ENCODE measurements at places on chromosomes 4 and X. TPM values are rescaled to one million over a fixed set of nuclear protein-coding genes. Genes with fewer than 3 reads are reported as not detected.

DNA sequence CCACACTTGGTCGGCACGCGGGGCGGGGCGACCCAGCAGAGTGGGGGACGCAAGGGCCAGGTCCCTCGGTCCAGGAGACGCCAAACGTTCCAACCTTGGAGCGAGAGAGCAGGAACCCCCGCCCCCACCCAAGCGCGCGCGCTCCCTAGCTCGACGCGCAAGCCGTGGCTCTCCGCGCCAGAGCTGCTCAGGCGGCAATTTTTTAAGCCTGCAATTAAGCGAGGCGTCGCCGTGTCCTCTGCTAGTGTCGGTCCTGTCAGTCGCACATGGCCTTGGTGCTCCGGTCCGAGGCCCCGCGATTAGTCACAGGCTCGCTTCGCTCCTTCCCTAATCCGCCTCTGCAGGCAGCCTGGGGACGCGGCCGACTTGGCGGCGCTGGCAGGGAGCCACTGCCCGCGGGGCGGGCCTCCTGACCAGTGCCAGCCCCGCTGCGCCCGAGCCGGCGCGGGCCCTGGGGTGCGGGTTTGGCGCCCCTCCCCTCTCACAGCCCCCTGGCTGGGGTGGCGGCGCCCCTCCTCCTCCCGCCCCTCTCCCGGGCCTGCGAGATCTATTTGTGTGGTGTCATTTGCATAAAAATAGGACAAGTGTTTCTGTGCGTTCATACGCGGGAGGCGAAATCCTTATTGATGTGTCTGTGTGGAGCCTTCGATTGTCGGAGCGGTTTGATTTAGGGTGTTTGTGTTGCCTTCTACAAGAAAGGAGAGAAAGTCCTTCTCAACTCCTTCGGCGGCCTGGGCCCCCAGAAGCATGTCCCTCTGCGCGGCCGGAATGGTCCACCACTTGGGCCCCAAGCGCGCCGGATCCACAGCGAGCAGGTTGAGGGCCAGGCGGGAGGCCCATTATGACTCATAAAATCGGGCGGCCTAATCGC is 9.8 kb upstream of the BCOR start:
- no peak for DNase-seq

- DNase-seq, result peak; percentile 27
Observed at GRCh38 chrX:136847874-136848273, 32.7 kb downstream of the RBMX start.

- DNase-seq, result no peak
Observed at GRCh38 chrX:19579485-19579884, 64.2 kb upstream of the MAP3K15 start.

DNA sequence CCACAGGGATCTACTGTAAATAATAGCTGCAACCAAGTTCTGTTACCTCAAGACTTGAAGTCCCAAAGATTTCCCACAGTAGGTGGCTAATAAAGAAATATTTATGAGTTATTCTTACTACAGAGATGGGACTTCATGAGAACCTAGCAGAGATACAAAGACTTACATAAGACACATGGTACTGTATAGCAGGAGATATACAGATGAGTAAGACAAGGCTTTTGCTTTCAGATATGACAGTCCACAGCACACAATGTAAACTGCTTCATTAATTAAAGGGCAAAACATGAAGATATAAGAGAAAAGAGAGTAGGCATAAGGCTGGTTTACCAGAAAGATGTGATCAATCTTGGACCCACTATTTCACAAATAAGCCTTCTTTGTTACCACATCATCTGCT is 6.6 kb downstream of the ANKRD17 start:
- no peak for DNase-seq

GRCh38 chrX:113512700-113513395 is 672.2 kb upstream of the AMOT start:
- no peak for DNase-seq

DNA sequence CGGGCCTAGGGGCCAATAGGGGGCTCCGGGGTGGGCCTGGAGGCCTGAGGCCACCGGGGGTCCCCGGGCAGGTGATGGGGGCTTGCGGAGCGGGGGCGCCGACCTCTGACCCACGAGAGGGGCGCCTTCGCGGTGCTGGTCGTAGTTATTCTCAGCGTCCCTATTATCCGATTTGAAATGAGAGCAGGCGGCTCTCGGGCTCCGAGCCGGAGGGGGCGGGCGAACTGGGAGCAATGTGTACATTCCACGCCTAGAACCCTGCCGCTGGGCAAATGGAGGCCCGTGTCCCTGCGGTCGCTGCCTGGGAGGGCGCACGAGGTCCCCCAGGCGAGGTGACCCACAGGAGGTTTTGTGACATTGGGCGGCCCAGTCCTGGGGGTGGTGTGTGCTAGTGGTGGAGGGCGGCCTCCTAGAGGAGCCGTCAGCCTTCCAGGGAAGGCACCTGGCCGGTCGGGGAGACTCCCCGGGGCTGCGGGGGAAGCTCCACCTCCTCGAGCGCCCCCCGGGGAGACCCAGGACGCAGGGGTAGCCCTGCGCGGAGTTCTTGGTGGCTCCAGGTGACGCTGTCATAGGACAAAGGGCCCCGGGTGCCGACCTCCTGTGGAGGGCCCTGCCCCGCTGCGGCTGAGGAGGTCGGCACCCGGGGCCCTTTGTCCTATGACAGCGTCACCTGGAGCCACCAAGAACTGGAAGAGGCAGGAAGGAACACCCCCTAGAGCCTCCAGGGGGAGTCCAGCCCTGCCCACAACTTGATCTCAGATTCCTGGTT is 102.6 kb upstream of the PRKX start:
- peak; percentile 71 for DNase-seq

DNA sequence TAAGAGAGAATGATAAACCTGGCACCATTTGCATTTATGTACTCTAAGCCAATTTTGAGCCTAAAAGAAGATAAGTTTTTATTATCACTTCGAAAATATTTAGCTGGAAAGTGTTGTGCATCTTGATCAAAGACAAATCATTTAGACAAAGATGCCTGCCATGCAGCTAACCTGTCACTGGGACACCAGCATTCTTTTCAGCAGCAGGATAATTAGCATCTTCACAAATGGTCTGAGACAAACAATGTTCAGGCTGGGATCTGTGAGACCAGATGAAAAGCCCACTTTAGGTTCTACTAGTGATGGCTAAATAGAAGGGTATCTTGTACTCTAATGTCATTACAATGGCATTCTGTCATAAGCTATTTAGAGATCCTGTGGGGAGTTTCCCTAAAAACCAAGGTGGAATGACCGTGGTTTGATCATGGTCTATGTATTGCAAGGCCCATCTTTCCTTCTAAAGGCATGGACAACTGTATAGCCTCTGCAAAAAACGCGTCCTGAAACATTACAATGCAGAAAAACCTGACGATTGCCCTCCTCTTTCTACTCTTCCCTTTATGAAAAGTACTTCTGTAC is 7.2 kb downstream of the PRDM8 start:
- no peak for DNase-seq

DNA sequence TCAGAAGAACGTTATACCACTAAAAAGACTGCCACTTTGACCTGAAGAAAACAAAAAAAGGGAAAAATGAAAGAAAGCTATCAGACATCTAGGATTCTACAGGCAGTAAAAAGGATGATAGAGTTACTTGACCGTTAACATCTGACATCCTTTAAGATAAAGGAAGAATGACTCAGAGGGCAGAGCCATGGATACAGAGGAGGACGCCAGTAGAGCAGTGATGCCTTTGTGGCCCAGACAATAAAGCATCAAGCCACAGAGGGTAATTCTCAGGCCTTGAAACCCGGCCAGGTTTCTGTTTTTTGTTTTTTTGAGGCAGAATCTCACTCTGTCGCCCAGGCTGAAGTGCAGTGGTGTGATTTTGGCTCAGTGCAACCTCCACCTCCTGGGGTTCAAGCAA is 9.5 kb upstream of the BEX1 start:
- no peak for DNase-seq

DNA sequence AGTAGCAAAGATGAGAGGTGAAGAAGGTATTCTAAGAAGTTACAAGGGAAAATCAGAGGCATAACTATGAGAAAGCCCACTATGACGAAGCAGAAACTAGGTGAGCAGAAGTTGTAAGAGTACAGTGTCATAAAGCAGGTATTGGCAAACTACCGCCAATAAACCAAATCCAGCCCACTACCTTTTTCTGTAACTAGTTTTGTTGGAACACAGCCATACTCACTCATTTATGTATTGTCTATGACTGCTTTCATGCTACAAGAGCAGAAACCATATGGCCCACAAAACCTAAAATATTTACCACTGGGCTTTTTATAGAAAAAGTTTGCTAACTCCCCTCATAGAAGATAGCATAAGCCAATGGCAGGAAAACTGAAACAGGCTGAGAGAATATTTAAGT is 31.8 kb upstream of the ZCCHC13 start:
- no peak for DNase-seq

DNA sequence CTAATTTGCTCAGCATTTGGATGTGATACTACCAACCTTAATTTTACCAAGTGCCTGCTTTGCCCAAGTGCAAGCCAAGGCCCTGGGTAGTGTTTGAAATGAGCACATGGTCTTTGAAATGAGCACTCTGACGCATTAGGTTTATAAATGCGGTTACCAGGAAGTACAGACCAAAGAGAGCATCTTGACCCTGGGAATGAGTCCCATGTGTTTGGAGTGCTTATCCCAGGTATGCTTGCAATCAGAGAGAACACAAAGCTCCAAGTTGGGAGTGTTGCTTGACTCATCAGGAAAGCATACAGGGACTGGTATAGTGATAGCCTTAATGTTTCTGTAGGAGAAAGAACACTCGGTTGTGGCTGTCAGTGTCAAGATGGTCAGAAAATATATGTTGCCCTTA is 203.6 kb upstream of the MAMLD1 start:
- no peak for DNase-seq

SLC2A9 gene
- total RNA-seq, result 0.72 TPM

CLTRN gene
- total RNA-seq, result 0.18 TPM

MAGEA8 gene
- not detected for total RNA-seq

PABPC1L2B gene
- total RNA-seq, result not detected

ASB5 gene
- not detected for total RNA-seq

GNL3L gene
- 39.3 TPM for total RNA-seq

Data from Karpas-422 (cell line).